ENCODE measurements at places on chromosomes 4 and X. TPM values are rescaled to one million over a fixed set of nuclear protein-coding genes. Genes with fewer than 3 reads are reported as not detected.
A peak's percentile ranks its signal among the peaks of the same experiment; 100 is the strongest.

The MTM1 gene
- total RNA-seq, result 8.1 TPM

DNA sequence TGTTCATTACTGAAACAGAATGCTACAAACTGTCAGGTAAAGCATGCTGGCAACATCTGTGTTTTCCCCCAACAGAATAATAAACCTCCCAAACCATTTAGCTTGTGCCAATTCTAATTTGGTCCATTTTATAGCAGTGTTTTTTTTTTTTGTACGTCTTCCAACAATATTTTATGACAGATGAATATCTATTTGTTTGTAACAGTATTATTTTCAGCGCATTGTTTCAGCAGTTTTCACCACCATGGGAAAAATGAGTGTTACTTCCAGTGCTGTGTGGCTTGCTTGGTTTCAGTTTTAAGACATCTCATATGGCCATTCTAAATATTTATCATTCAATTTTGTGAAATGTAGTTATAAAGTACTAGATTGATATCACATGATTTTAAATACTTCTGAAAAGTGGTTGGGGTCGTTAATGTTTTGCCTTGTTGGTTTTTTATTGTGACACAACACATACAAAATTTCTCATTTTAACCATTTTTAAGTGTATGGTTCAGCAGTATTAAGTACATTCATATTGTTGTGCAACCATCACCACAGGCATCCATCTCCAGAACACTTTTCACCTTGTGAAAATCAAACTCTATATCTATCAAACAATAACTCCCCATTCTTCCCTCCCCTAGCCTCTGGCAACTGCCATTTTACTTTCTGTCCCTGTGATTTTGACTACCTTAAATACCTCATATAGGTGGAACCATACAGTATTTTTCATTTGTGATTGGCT lies 25.6 kb upstream of the TBC1D19 start:
- DNase-seq, result no peak
- peaks cover 29% of the 10 kb centered on the region for H3K36me3 ChIP-seq
- peaks cover 23% of the 10 kb centered on the region for H3K4me1 ChIP-seq
- peaks cover 28% of the 10 kb centered on the region for H3K27me3 ChIP-seq
- no peak overlapping the region for H3K4me3 ChIP-seq
- peak overlapping the region; percentile 14 for H3K27ac ChIP-seq

DNA sequence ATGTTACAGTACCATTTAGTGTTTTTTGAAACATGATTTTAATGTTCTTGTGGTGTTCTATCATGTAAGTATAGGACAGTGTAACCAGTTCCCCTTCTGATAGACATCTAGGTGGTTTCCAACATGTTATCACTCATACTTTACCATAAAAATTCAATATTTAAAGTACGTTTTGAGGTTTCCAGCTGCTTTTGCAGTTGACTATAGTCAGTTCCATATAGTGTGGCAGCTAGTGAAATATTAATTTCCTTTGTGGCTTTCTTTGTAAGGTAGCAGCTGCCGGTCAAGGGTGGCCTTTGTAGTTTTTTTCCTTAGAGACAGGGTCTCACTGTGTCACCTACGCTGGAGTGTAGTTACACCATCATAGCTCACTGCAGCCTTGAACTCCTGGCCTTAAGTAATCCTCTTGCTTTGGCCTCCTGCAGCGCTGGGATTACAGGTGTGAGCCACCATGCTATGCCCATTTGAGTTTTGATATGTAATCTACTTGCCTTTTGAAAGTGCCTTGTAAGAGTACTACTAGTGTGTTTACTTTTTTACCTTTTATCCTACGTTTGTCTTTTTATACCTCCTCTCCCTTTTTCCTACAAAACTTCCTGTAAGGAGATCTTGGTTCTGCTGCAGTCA lies 63.0 kb downstream of the ARHGAP10 start:
- H3K27ac ChIP-seq, result no peak overlapping the region
- peaks cover 63% of the 10 kb centered on the region for H3K4me1 ChIP-seq
- no peak overlapping the region for H3K4me3 ChIP-seq
- H3K27me3 ChIP-seq, result no peaks in the 10 kb centered on the region

GRCh38 chrX:24426921-24427746 lies 38.0 kb upstream of the PDK3 start:
- no peak for DNase-seq
- peaks cover 13% of the 10 kb centered on the region for H3K4me1 ChIP-seq
- peaks cover 2% of the 10 kb centered on the region for H3K27me3 ChIP-seq
- no peaks in the 10 kb centered on the region for H3K36me3 ChIP-seq

- no peak overlapping the region for H3K27ac ChIP-seq
- no peak overlapping the region for H3K4me3 ChIP-seq
- DNase-seq, result no peak
- peaks cover 2% of the 10 kb centered on the region for H3K27me3 ChIP-seq
- H3K36me3 ChIP-seq, result no peaks in the 10 kb centered on the region
- H3K4me1 ChIP-seq, result peaks cover 30% of the 10 kb centered on the region
Measured at GRCh38 chr4:19026281-19026680, 1004.7 kb upstream of the LCORL start.

GRCh38 chr4:14241574-14241973 lies 614.0 kb upstream of the BOD1L1 start:
- no peaks in the 10 kb centered on the region for H3K27me3 ChIP-seq
- no peaks in the 10 kb centered on the region for H3K36me3 ChIP-seq
- H3K4me3 ChIP-seq, result no peak overlapping the region

The FTSJ1 gene
- total RNA-seq, result 56.8 TPM

GRCh38 chrX:68867458-68868112 lies 38.8 kb downstream of the EFNB1 start:
- no peaks in the 10 kb centered on the region for H3K4me1 ChIP-seq
- no peak for DNase-seq
- H3K4me3 ChIP-seq, result no peak overlapping the region
- peaks cover 21% of the 10 kb centered on the region for H3K27me3 ChIP-seq
- no peak overlapping the region for H3K27ac ChIP-seq

The RADX gene
- not detected for total RNA-seq

- no peaks in the 10 kb centered on the region for H3K27me3 ChIP-seq
- no peak overlapping the region for H3K27ac ChIP-seq
- peaks cover 31% of the 10 kb centered on the region for H3K4me1 ChIP-seq
Measured at GRCh38 chr4:113781439-113782040, 20.0 kb upstream of the CAMK2D start.

GRCh38 chrX:149470955-149471354 lies 34.2 kb downstream of the IDS start:
- DNase-seq, result peak; percentile 53
- H3K27me3 ChIP-seq, result peaks cover 3% of the 10 kb centered on the region
- H3K36me3 ChIP-seq, result no peaks in the 10 kb centered on the region
- H3K4me3 ChIP-seq, result peak overlapping the region; percentile 62

The LONRF3 gene
- not detected for total RNA-seq

The MAGEA2B gene
- not detected for total RNA-seq

The SYNPO2 gene
- total RNA-seq, result 11.6 TPM

- H3K4me1 ChIP-seq, result peaks cover 48% of the 10 kb centered on the region
- peak overlapping the region; percentile 45 for H3K4me3 ChIP-seq
- H3K27me3 ChIP-seq, result no peaks in the 10 kb centered on the region
- H3K36me3 ChIP-seq, result no peaks in the 10 kb centered on the region
Measured at GRCh38 chrX:136162827-136163570, 15.7 kb downstream of the FHL1 start.

GRCh38 chrX:96382018-96382417 lies 302.6 kb upstream of the DIAPH2 start:
- no peaks in the 10 kb centered on the region for H3K36me3 ChIP-seq
- no peak overlapping the region for H3K4me3 ChIP-seq
- no peaks in the 10 kb centered on the region for H3K4me1 ChIP-seq
- DNase-seq, result no peak

GRCh38 chr4:120858776-120859175 lies 63.8 kb downstream of the PRDM5 start:
- peak; percentile 14 for DNase-seq
- H3K4me3 ChIP-seq, result no peak overlapping the region
- H3K27ac ChIP-seq, result no peak overlapping the region
- peaks cover 37% of the 10 kb centered on the region for H3K4me1 ChIP-seq
- H3K27me3 ChIP-seq, result no peaks in the 10 kb centered on the region

All from HFFc6 (cell line).